Activated T-helper 1 cell treated with Interleukin-2 at 50 U/mL for 16 hours (primary cell): ENCODE measurements at places on chromosomes 3 and 15.

DNA sequence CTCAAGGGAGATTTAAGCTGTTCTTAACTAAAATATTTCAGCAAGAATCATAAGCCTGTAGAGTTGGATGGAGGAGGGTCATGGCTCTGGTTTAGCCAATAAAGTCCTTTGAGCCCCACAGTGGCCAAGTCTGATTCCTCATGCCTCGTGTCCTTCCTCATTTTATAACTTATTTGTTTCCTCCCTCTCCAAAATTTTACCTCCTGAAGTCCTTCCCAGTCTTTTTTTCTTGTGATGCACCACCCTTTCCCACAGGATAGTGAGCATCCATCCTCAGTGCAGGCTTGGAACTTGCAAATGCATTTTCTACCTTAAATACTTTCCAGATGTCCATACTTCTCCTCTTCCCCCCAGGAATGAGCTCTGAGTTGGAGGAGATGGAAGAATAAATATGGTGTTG, 162.7 kb upstream of the AGTR1 start:
- DNase-seq: no peak

DNA sequence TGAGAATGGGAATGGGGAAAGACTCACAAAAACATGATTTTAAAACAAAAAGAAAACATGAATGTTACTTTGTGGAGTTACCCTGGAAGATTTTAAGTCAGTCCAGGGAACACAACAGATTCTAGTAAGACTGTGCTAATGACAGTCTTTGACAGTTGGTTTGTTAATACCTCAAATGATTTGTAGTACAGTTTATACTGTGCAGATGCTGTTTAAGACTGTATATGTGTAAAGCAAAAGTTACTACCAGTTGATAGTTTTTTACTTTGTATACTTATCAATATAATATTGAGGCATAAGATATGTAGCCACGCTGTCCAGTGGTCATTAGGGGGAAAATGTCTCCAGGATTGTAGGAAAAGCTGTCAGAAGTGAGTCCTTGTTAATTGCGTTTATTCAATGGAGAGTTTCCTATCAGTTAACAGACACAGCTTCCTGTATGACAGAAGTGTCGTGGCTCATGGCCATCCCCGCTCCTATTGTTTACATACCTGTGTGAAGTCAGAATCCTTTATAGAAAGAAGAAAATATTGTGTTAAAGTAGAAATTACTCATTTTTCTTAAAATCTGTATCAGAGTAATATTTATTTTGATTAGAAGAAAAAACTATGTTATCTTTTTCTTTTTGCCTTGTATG, 36.0 kb downstream of the NKIRAS1 start:
- DNase-seq: no peak

DNA sequence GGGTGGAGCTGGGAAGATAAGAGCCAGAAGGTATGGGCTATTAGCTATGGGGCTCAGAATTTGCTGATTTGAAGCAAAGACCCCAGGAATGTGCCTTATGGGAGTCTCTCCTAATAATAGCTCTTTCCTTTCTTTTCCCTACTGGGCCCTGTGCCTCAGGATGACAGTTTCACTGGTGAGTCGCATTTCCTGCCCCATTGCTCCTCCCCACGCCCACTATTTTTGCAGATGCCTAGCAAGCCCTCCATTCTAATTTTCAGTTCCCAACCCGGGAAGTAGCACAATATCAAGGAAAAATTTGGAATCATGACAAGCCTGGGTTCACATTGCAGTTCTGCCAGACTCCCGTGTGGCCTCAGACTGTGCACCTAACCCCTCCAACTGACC, 583 bp downstream of the IL17RE start:
- DNase-seq: no peak

GRCh38 chr3:51391566-51392354, 675 bp downstream of the RBM15B start:
- DNase-seq: peak; percentile 37

DNA sequence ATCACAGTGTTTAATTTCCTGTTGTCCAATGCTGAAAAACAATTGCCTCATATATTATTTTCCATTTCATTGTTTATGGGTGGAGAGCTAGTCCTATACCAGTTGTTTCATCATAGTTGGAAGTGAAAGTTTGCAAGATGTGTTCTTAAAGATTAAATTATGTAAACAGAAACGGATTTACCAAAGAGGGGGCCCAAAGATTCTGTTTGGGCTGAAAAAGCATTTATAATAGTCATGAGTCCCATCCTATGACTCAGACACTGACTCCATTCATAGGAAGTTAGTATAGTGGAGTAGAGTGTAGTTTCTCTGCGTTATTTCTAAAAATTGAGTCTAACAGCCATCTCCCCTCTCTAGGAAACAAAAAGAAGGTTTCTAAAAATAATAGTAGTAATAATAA, 24.3 kb downstream of the NFKBIZ start:
- DNase-seq: no peak

DNA sequence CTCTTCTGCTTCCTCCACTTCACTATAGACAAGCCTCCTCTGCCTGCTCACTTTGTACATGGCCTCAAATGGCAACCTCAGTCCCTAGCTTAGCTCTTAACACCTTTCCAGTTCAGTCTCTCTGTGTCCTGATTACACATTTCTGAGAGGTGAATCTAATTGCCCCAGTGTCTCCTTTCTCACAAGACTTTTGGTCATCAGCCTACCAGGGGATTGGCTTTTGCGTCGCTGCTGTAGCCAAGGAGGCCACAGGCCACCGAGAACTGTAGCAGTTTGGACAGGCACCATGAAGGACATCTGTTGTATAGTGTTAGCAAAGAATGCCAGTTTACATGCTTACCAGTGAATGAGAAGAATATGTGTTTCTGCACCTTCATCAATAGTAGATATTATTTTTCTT, 8.5 kb downstream of the IREB2 start:
- no peak for DNase-seq

- no peak for DNase-seq
Observed at GRCh38 chr3:110519071-110519470, 552.5 kb upstream of the NECTIN3 start.

- no peak for DNase-seq
Observed at GRCh38 chr3:105953831-105954230, 85.0 kb upstream of the CBLB start.

- no peak for DNase-seq
Observed at GRCh38 chr15:79981831-79982455, 10.9 kb upstream of the BCL2A1 start.

- no peak for DNase-seq
Observed at GRCh38 chr15:35443376-35443775, 102.6 kb downstream of the DPH6 start.

DNA sequence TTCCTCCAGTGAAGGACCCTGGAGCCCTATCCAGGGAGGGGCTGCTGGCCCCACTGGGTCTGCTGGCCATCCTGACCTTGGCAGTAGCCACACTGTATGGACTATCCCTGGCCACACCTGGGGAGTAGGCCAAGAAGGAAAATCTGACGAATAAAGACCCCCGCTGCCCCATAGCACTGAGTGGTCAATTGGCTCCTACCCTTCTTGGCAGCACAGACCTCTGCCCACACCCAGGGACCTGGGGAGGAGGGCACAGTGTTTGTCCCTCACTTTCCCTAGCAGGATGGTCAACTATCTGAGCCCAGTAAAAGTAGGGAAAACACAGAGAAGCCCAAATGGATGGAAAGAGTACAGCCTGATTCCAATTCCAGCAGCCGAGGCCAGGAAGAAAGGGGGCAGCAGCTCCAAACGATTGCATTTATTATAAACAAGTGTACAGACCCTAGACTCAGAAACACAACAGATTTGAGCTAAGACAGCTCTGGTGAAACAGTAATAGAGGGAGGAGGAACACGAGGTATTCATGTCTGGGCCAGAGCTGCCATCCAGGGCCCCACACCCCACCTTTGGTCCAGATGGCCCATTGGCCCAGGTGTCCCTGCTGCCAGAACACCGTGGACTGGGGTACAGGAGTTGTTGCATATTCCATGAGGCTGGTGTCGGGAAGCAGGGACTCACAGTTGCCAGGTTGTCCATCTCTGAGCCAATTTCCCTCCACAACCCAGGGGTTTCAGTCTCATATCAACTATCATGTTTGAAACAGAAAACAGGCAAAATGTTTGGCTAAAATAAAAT, 21.1 kb downstream of the ATRIP start:
- DNase-seq: no peak

DNA sequence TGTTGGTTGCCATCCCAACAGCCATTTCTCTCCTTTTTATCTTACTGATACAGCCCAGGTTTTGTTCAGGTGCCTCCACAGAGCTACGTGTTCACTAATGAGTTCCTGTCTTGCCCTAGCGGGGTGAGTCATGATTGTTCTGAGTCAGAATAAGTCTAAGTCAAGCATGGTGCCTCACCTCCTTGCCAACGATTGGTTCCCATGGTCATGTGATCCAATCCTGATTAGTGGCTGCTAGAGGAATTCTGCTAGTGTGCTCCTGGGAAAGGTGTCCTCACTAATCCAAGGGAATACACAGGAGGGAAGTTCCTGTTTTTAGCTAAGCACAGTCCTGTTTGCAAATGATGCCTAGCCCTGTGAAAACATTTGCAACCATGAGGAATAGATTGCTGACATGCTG, 99.8 kb downstream of the NSUN3 start:
- DNase-seq: no peak

GRCh38 chr3:69658514-69659140, 80.6 kb upstream of the MITF start:
- DNase-seq: no peak

DNA sequence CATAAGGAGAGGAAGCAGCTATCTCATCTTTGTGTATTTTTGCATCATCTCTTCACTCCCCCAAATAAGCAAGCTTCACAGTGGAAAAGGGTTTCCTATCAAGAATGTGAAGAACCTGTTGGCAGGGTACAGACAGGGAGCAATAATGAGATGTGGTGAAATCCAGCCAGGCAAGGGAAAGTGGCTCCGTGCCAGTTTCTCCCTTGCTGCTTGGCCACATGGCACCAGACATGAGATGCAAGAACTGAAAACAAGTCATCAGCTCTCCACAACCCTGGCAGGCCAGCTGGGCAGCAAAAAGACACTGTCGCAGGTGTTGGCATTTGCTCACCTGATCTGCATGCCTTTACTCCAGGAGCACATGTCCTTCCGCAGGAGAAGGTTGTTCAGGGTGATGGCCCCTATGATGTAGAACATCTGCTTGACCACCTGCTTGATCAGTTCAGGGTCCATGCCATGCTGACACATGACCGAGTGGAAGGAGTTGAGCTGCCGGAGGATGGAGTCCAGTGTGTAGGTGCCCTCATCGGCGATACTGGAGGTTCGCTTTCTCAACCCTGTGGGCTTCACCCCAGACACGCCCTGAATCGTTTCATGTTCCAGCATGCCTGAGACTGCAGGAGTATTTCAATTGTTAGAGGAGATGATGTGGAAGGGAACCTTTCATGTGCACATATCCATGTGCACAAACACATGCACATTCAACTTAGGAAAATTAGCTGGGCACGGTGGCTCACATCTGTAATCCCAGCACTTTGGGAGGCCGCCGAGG, 23.3 kb upstream of the MYO5C start:
- DNase-seq: no peak

DNA sequence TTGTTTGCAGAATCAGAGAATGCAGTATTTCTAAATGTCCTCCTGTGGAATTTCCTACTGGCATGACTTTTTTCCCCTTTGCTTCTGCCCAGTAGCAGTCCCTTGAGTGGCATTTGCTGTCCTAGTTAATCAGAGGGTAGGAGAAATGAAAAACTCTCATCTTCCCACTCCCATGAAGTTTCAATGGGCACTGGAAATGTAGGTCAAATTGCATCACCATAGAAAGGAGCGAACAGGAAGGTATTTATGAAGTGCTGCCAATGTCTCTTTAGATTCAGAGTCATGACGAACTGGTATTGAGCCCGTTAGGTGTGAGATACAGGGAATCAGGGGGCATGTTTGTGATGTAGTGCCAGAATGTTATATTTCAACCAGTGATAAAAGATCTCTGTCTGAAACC, 23.2 kb downstream of the ATXN7 start:
- no peak for DNase-seq

DNA sequence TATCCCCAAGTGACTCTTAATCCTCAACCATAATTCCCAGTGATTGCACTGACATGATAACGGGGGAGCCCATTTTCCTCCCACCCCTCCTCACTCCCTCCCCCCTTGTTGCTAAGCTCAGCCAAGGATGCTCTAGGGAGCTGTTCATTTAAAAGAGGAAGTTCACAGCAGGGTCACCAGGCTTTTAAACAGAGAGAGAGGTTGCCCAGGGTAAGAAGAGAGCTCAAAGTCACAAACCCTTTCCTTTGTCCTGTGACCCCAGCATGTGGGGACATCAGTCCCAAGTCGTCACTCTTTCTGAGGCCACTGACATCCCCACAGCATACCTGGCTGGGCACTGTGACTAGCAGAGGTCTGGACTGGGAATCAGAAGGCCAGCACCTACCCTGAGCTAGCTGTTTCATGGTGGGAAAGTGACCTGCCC, 144.1 kb downstream of the RORA start:
- DNase-seq: no peak

DNA sequence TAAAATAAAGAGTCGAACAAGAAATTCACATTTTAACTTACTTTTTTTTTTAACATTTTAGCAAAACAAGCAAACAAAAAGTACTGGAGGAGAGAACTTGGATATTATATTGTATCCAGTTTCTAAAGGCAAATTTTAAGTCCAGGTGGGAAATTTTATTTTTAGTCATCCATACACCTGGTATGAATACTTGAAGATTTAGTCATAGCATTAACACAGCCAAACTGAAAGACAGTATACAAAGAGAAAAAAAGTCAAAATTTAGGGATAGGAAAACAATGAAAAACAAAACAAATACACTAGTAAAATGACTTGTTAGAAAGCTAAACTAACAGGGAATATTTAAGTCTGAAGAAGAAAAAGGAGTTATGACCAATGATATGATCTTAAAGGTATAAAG, 69.1 kb downstream of the PROS1 start:
- DNase-seq: no peak

GRCh38 chr15:85488997-85489396, 108.6 kb downstream of the AKAP13 start:
- no peak for DNase-seq

DNA sequence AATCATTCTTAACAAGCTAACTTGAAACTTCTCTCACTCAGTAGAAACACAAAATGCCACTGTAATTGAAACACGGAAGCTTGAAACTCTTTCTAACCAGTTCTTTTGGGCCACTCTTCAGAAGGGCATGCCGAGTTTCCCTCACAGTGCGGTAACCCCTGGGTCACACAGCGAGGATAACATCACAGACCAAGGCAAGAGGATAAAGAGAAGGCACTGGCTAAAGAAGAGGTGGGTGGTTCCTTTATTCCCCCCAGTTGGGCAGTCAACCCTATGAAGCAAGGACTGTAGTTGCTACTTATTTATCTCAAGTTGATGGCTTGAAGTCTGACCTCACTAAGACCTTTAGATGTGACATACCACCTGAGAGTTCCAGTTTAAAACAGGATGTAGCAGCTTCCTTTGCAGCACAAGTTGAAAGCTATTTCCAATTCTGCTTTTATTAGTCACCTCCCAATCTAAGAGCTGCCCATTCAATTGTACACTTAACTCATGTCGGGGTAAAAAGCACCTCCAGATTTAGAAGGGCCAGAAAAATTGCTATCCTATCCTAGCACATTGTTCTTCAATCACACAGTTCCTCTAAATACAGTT, 272.4 kb downstream of the TIGIT start:
- DNase-seq: no peak

DNA sequence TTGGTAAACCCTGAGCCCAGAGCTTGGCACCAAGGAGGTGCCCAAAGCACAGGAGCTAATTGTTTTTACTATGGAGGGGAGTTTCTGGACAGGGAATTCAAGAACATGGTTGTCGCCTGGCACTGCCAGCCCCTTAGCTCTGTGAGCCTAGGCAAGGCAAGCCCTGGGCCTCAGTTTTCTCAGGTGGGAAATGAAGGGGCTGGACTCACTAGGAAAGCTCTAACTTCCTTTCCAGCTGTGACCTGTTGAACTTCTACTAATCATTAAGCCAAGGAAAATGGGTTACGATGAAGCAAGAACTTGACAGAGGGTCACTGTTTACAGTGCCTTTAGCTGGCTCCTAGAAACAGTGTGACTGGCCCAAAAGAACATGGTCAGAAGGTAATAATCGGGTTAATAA, 277.2 kb downstream of the SHQ1 start:
- no peak for DNase-seq
